ENCODE measurements at places on chromosomes 2 and 18.

- DNase-seq, result no peak
These were observed 54.3 kb downstream of the THUMPD2 start for GRCh38 chr2:39724828-39725144.

DNA sequence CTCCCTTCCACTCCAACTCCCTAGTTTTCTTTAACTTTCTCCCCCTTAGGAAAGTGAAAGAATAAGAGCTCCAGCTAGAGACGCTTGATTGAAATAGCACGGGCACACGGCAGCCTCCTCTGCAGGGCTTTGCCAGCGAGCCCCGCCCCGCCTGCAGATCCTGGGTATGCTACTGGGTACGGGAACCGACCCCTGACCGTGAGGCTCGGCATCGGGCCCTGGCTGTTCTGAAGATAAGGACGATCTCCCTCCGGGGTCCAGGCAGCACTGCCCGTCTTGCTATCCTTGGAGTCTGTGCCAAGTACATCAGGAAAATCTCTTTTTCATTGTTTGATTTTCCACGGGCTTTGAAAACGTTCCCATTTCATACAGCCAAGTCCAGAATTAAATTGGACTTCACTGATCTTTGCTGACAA lies 284.5 kb downstream of the MTX2 start:
- peak; percentile 37 for DNase-seq

GRCh38 chr2:218658671-218659257 lies 659 bp downstream of the ZNF142 start:
- peak; percentile 41 for DNase-seq

GRCh38 chr2:42795275-42795674 lies 2.9 kb upstream of the HAAO start:
- no peak for DNase-seq

DNA sequence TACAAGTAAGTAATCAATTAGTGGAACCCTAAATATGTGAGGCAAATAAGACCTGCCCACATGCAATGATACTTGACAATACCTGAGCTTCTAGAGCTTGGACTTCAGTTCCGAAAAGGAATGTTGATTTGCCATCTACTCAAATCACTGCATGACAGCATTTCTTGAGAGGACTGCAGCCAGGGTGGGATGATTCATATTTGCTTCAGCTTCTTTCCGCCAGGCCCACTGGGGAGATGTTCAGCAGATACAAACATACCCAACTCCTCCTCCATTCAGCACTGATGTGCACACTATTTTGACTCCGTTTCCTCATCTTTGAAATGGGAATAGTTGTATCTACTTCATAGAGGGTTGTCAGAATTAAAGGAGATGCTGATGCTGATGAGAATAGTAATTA lies 28.8 kb upstream of the TMEM177 start:
- DNase-seq, result no peak

DNA sequence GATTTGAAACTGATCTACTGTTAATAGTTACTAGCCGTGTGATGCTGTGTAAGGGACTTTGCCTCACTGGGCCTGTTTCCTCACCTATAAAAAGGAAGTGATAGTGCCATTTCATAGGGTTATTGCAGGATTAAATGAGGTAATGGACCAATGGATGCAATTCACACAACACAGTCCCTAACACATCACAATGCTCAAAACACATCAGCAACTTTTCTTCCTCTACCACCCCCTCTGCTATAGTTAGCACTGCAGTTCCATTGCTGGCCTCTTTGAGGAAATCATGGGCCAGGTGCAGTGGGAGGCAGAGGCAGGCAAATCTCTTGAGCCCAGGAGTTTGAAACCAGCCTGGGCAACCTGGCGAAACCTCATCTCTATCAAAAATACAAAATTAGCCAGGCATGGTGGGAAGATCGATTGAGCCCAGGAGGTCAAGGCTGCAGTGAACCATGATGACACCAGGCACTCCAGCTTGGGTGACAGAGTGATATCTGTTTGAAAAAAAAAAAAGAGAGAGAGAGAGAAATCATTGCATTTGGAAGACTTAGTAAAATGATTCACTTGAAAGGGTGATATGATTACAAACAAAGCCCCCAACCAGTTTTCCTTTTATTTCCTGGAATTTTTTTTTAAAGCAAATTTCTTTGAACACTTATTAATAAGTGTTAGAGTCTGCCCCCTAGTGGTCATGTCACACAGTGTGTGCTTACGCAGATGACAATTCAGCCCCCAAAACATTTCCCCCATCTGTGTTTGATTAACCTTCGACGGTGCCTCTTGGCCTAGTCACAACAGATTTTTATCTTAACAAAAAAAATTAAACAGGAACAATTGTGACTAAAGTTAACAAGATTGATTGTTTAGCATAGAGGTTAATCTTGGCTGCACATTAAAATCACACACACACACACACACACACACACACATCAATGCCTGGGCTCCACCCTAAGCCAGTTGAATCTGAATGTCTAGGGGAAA lies 88.6 kb upstream of the BCL11A start:
- peak; percentile 21 for DNase-seq

DNA sequence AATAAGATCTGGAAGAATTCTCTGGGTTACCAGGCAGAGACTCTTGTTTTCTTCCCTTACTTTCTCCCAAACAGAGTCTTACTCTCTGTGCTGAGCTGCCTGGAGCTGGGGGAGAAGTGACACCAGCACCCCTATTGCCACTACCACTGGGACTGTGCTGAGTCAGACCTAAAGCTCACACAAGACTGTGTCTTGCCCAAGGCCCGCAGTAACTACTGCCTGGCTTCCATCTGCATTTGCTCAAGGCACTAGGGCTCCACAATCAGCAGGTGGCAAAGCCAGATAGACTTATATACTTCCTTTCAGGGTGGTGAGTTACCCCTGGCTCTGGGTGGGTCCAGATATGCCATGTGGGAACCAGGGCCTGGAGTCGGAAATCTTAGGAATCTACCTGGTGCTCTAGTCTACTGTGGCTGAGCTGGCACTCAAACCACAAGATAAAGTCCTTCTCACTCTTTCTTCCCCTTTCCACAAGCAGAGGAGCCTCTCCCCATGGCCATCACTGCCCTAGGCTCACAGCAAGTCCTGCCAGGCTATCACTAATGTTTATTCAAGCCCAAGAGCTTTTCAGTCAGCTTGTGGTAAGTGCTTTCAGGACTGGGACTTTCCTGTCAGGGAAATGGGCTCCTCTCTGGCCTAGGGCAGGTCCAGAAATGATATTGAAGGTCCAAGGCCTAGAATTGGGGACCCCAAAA lies 27.6 kb upstream of the SERPINB2 start:
- no peak for DNase-seq

DNA sequence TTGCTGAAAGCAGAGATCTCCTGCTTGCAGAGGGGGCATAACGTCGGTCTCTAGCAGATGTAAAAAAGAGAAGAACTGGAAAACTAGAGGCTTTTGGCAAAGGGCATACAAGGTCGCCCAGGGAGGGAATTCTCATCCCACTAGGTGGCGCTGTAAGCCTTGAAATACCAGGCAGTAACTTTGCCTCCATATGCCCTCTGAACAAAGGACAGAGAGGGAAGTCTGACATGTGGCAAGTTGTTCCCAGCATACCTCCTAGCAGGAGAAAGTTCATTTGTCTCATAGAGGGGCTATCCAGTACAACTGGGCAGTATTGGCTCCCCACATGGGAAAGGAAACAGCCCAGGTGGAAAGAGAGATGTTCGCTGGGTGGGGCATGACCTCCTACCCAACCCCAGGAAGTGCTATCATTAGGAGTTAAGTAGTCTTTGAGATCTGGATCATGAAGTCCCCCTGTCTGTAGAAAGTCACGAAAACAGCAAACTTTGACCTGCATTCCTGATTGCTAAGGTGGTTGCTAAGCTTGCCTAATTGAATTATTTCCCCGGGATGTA lies 39.9 kb downstream of the STK17B start:
- DNase-seq, result peak; percentile 69

DNA sequence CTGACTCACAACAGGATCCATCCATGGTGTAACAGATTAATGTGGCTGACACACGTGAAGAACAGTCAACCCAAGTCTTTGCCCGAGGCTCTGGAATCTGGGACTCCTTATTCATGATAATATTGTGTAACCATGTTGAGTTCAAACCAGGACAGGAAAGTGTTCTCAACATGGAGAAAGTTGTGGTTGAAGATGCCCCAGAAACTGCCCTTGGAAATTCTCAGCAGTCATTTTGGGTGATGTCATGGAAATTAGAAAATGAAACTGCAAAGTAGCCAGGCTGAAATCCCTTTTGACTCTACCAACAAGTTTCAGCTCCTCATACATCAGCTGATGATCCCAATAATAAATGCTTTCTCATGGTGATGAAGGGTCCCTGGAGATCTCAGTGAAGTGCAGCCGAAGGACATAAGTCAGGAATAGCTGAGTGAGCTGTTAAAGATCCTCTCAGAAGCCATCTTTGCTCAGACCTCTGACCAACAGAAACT lies 307.7 kb downstream of the TNS1 start:
- no peak for DNase-seq

- no peak for DNase-seq
These were observed 63.6 kb downstream of the TRABD2A start for GRCh38 chr2:84817239-84817655.

GRCh38 chr2:172462849-172463381 lies 35.5 kb downstream of the ITGA6 start:
- peak; percentile 29 for DNase-seq

GRCh38 chr2:221425891-221426290 lies 146.2 kb downstream of the EPHA4 start:
- DNase-seq, result no peak

GRCh38 chr2:219247678-219248642 lies 2.7 kb downstream of the STK16 start:
- DNase-seq, result peak; percentile 63

DNA sequence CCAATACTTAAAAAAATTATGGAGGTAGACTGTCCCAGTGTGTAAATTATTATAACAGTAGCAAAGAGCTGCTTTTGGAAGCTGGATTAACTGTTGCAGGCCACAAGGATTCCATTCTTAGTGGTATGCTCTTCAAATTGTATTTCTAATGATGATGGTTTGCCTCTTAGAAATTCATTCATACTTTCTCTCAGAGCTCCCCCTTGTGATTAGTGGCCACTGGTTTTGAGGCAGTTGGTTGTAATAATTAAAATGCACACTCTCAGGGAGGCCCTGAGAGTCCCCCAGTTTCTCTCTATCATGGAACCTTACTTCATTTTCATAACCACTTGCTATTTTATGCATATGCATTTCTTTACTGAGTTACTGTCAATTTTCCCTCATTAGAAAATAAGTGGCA lies 122.5 kb downstream of the PLA2R1 start:
- no peak for DNase-seq

DNA sequence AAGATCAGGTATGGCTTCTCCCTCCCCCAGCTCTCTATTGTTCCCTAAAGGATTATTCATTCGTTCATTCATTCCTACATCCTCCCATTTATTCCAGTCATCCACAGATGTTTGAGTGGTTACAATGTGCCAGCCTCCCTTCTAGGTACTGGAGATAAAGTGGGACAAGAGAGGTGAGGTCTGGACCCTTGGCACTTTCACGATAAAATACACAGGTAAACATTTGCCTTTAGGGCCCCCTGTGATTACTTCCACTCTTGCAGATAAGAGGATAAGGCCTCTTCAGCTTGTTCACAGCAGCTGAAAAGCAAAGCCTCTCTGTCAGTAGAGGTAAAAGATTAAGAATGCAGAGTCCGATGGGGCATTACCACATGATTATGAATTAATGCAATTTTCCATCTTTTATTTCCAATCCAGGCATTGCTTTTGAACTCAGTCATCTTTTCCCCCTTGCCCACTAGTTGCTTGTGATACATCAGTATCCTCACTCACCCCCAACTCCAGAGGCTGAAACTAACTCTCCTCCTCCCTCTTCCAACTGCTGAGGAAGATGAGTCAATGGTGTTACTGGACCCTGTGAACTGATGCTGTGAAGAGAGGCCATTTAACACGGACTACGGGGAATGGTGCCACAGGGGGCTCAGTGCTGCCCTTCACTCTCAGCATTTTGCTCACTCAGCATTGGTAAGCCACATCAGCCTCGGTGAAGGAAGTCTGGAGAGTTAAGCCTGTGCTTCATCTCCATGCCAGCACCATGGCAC lies 1.1 kb upstream of the DPP4 start:
- no peak for DNase-seq

- DNase-seq, result no peak
These were observed 127.6 kb downstream of the QPCT start for GRCh38 chr2:37471994-37472393.

GRCh38 chr18:79702906-79703305 lies 23.3 kb downstream of the CTDP1 start:
- DNase-seq, result no peak

GRCh38 chr2:98824256-98825019 lies 93.5 kb upstream of the MGAT4A start:
- DNase-seq, result no peak

DNA sequence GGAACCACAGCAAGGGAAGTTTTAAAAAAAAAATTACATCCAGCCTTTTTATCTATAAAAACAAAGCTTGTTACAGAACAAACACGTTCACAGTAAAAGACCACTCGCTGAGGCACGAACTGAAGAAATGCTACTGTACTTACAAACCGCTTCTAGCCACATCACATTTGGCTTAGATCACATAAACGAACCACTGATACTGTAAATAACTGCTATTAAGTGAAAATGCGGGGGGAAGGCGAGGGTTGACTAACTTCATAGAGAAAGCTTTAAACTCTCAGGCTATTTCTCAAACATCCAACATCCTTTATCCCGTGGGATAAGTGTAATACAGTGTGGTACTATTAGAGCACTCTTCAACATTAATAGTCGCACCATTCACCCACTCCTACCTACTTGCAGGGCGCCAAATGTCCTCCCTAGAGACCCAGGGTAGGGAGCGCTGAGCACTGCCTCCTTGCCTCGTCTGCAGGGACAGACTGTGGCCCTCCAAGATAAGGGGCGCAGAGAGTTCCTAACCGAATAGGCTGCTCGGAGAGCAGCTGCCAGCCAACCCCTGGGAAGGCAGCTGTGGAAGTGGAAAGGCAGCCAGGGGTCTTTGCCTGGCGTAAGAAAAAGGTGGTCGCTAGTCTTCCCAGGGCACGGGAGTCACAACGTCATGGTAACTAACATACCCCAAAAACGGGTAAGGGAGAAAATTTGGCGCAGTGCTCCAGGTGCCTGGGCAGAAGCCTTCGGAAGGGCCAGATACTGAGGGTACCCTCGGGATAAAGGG lies 854 bp downstream of the GPR155 start:
- peak; percentile 40 for DNase-seq

GRCh38 chr18:37535968-37536367 lies 29.6 kb downstream of the CELF4 start:
- no peak for DNase-seq

GRCh38 chr2:127638361-127639110 lies 7.4 kb upstream of the GPR17 start:
- DNase-seq, result no peak

GRCh38 chr2:85647823-85648526 lies 20.0 kb downstream of the SFTPB start:
- DNase-seq, result no peak

- DNase-seq, result no peak
These were observed 9.5 kb upstream of the MYL1 start for GRCh38 chr2:210324458-210324857.

DNA sequence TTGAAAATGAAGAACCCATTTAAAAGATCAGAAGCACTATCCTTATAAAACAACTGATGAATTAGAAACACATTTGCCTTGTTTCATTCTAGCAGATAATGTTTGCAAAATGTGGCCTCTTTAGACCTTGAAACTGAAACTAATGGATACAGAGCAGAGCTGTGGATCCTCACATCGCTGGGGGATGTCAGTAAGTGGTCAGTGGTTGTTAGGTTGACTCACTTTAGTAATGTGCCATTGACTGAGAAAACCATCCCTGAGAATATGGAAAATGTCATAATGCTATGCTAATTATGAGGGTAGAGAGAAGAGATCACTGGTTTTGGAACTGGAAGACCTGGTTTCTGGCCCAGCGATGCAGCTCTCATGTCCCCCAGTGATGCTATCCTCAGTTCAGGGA lies 176.7 kb downstream of the MYO1B start:
- no peak for DNase-seq

- DNase-seq, result no peak
These were observed 72.4 kb downstream of the ALPK2 start for GRCh38 chr18:58556331-58557007.

Data from stimulated activated CD4-positive, alpha-beta T cell treated with anti-CD3 and anti-CD28 coated beads, Interleukin-2, amount 100 ng/mL, for 24 hours (primary cell).